ENCODE measurements at places on chromosomes 7 and 10. TPM values are rescaled to one million over a fixed set of nuclear protein-coding genes. Genes with fewer than 3 reads are reported as not detected.

PRLHR gene
- not detected for total RNA-seq

DNA sequence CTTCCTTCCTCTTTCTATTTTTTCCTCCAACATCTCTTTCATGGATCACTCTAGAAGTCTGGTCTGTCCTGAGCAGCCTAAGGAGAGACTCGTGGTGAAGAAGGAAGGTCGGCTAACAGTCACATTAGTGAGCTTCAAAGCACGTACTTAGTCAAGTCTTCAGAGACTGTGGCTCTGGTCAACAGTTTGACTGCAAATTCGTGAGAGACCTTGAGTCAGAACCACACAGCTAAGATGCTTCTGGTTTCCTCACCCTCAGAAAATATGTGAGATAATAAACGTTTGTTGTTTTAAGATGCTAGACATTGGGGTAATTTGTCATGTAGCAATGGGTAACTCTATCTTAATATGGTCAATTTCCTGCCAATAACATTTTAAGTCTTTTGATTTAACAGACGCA lies 126.2 kb upstream of the LRRN3 start:
- no peak for DNase-seq

DNA sequence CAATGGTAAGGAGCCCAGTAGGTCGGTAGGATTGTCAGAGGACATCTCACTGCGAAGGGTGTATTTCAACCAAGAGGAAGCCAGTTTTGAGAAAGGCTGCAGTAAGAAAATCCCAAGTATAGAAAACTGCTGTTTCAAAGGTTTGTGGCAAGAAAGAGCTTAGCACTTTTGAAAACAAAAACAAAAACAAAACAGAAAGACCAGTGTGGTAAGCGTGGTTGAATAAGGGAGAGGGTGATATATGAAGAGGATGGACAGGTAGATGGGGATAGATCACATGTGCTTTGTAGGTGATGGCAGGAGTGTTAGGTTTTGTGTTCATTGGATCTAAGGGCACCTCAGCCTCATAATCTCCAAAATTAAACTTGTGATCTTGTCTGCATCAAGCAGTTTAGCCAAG lies 141.6 kb upstream of the WNT16 start:
- no peak for DNase-seq

GRCh38 chr10:126738001-126738400 lies 67.5 kb upstream of the C10orf90 start:
- no peak for DNase-seq

- DNase-seq, result peak; percentile 12
These were observed 50.7 kb upstream of the CPXM2 start for GRCh38 chr10:123942114-123942861.

DNA sequence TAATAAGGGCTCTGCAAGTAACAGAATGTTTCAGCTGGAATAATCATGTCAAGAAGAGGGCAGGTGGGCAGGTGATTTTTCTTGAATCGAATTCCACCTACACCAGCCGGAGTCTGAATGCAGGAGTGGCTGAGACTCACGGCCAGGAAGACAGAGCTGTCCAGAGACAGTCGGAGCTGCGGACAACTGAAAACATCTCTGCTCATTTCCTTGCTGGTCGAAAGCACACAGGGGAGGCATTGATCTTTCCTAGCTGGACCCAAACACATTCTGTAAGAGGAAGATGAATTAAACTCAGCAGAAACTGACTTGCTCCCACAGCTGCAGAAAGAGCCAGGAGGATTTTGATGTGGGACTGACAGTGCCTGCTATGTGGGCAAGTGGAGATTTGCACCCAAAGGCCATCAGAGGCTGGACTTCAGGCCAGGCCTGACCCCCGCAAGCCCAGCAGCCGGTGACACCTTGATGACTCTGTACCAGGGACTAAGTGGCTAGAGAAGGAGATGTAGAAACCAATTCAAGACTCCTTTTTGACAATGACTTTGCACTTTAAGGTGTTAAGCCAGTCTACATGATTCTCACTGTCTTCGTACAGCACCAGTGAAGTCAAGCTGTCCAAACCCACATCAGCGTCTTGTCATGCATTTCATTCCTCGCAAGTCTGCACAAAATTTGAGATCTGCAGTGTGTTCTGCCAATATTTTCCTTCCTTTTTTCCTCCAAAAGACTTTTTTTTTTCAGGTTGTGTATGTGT lies 169.4 kb downstream of the TEX36 start:
- no peak for DNase-seq

GRCh38 chr10:35208536-35208935 lies 81.9 kb downstream of the CREM start:
- DNase-seq, result no peak

DPY19L1 gene
- total RNA-seq, result 14.3 TPM

NPSR1 gene
- not detected for total RNA-seq

DNA sequence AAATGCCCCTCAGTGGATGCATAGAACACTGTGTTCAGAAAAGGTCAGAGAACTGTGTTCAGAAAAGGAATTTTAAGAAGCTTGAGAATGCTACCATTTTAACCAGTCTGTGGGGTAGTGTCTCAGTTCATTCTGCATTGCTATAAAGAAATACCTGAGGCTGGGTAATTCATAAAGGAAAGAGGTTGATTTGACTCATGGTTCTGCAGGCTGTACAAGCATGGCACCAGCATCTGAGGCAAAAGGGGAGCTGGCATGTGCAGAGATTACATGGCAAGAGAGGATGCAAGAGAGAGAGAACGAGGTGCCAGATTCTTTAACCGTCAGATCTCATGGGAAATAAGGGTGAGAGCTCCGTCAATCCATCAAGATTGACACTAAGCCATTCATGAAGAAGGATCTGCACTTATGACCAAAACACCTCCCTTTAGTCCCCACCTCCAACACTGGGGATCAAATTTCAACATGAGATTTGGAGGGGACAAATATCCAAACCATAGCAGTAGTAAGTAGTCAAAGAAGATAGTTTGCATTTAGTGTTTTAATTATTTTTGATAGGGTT lies 119.8 kb downstream of the FAM107B start:
- no peak for DNase-seq

GRCh38 chr7:36298106-36298505 lies 91.6 kb upstream of the ANLN start:
- no peak for DNase-seq

CPA2 gene
- 0.29 TPM for total RNA-seq

- no peak for DNase-seq
These were observed 71.0 kb downstream of the SVOPL start for GRCh38 chr7:138630059-138630610.

GRCh38 chr10:77456414-77456813 lies 181.2 kb downstream of the KCNMA1 start:
- DNase-seq, result no peak

DNA sequence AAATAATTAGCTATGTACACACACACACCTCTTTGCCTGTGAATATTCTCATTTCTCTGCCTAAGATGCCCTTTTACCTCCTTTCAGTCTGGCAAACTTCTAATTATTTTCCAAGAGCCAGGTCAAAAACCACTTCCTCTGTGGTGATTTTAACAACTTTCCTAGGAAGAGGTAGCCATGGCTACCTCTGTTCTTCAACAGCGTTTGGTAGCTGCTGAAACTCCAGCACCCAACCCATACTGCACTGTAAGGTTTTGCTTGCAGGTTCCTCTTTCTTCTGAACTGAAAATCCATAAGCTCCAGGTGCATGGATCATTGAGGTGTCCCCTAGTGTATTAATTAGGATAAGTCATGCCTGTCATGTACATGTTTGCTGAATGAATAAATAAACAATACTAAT lies 25.6 kb downstream of the NRCAM start:
- no peak for DNase-seq

CHRM2 gene
- not detected for total RNA-seq

PVRIG gene
- 0.50 TPM for total RNA-seq

DNA sequence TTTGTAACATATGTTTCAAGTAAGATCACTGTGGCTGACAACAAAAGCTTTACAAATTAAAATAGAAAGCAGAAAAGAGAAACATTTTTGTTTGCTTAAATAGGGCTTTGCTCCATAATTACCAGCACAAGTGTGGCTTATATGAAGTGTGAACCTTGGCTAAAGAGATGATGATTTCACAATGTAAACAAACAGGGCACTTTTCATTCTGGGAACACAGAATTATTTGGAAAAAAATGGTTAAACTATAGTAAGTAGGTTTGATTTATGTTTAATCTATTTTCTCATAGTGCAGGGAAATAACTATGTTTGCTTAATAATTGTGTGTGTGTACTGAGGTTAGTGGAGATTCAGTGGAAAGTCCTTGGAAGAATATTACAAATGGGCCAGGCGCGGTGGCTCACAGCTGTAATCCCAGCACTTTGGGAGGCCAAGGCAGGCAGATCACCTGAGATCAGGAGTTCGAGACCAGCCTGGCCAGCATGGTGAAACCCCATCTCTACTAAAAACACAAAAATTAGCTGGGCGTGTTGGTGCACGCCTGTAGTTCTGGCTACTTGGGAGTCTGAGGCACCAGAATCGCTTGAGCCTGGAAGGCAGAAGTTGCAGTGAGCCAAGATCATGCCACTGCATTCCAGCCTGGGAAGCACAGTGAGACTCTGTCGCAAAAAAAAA lies 19.1 kb upstream of the OTUD1 start:
- no peak for DNase-seq

LDB1 gene
- total RNA-seq, result 79.2 TPM

ABCB4 gene
- total RNA-seq, result 0.20 TPM

CPVL gene
- total RNA-seq, result 28.0 TPM

DNA sequence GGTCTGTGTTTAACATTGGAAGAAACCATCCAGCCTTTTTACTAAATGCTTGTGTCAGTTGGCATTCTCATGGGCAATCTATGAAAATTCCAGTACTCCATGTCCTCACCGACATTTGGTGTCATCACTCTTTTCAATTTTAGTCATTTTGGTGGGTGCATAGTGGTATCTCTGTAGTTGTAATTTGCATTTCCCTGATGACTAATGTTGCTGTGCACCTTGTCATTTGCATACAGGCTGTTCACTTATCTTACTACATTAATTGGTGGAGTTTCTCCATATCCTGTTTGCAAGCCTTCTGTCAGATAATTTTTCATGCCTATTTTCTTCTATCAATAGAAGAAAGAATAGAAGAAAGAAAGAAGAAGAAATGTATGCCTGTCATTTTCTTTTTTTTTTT lies 73.7 kb downstream of the PLPP4 start:
- no peak for DNase-seq

CDC14C gene
- not detected for total RNA-seq

DNA sequence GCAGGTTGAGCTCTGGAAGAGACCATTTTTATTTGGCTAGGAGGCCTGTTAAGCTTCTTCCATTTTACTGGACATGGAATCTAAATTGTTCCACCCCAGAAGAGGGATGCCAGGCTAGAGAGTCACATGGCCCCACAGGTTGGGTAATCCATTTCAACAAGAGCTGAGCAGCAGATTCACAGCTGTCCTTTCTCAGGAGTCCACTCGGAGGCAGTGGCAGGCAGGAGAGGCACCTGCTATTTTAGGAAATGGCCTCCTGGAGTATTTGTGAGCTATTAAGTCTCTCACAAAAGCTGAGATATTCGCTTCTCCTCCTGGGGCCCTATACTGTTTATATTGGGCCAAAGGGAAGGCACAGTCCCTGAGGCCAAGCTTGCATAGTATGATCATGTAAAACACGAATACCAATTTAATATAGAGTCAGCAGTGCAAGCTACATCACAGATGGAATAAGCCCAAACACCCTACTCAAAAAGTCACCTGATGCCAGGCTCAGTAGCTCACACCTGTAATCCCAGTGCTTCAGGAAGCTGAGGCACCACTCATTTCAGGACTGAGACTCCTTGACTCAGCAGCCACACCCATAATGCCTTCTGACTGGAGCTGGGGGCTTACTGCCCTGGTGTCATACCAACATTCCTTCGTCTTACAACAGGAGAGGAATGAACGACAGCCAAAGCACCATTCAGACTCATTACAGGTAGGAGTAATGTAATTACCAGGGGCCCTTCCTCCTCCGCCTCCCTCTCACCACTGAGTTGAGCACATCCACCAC lies 124.1 kb downstream of the LMBR1 start:
- DNase-seq, result no peak

CPEB3 gene
- total RNA-seq, result 1.1 TPM

- no peak for DNase-seq
These were observed 14.6 kb downstream of the SHTN1 start for GRCh38 chr10:116990276-116990800.

ZC3HAV1 gene
- 32.8 TPM for total RNA-seq

DNA sequence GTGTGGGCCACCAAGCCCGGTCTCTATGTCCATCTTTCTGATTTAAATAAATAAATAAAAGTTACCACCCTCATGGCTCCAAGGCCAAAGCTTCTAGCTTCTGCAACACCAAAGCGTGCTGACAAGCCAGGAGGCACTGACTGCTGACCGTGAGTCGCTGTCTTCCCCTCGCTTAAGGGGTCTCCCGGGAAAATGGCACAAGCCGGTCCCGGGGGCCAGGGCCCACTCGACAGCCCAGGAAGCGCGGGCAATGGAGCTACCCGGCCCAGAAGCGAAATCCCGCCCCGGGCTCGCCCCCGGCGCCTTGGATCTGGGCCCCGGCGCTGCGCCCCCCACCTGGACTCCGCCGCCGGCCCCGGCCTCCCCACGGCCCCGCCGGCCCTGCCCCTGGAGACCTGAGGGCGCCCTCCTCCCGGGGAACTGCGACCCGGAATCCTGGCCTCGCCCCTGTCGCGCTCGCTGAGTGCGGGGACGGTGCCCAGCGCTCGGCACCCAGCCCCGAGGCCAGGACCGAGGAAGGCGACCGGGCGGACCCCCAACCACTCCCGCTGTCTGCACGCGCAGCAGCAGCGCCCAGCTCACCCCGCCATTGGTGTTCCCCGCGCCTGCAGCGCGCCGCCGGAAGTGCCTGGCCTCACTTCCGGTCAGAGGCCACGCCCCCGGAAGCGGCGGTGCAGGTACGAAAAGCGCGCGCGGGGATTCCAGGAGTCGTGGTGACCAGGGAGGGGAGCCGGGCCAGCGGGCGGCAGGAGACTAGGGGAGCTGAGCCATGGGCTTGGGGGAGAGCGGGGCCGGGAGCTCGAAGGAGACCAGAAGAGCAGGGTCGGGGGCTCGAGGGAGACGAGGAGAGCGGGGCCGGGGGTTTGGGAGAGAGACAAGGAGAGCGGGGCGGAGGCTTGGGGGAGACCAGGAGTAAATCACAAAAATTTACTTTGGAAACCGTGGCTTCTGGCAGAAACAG lies at the start of the genes MRM2 and NUDT1:
TSS of gene MRM2 (minus strand) at position 626 of the 961 bp plus-strand sequence. CDS start at position 590, 36 bp downstream.
TSS of gene NUDT1 (plus strand) at position 647 of the 961 bp plus-strand sequence. CDS start 2,349 bp downstream, outside the sequence.
- peak; percentile 85 for DNase-seq

ADRA2A gene
- 1.4 TPM for total RNA-seq

NKX2-3 gene
- not detected for total RNA-seq

DNA sequence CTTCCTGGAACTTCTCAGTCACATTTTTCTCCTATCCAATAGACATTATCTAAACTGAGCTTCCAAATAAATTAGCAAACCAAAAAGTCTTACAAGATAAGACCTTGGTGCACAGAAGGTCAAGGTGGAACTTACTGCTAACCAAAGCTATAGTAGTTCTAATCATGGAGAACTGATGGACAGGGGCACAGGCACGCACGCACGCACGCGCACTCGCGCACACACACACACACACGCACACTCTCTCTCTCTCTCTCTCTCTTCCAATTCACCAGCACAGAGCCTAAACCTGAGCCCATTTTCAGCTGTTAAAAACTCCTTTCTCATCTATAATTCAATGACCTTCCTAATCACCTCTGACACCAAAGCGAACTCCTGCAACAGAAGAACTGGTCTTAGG lies 7.5 kb downstream of the FGFR2 start:
- DNase-seq, result no peak
